Activated T-cell treated with anti-CD3 and anti-CD28 coated beads, Interleukin-2, amount 50 U/mL, for 24 hours (primary cell): ENCODE measurements at places on chromosomes 5 and 9.

- no peak for DNase-seq
Observed at GRCh38 chr9:95411054-95411892, 93.8 kb upstream of the FANCC start.

- no peak for DNase-seq
Observed at GRCh38 chr5:146052780-146053179, 52.6 kb downstream of the PLAC8L1 start.

DNA sequence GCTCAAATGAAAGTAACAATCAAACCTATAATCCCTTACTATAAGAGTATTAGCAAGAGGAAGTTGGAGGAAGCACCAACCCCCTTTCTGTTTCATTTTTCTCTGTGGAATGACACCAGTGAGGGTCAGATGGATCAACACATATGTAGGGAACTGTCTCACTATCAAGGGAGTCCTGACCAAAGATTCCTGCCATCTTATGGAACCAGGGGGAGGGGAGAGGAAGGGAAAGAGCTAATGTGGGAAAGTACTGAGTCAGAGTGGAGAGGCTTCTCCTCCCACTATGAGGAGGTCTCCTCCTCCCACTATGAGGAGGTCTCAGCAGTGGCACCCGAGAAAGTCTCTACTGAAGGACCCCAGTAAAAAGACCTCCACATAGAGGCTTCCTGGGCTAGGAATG is 73.3 kb upstream of the PCSK1 start:
- no peak for DNase-seq

GRCh38 chr9:15570769-15571168 is 17.9 kb downstream of the CCDC171 start:
- no peak for DNase-seq

DNA sequence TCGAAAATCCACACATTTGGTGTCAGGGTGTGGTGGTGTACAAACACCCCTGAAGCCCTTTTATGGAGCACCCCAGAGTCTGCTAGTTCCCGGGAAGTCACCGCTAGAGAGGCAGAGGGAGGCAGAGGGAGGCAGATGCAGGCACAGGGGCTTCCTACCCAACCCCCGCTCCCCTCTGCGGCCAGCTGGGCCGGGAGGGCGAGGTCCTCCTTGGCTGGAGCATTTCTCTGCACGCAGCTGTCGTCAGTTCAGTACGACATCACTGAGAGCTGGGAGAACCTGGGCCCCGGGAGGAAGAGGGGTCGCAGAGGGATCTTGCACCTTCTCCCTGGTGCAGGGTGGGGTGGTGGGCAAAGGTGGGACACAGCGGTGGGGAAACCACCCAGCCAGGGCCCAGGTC is 15.8 kb upstream of the UBAC1 start:
- DNase-seq, result no peak

DNA sequence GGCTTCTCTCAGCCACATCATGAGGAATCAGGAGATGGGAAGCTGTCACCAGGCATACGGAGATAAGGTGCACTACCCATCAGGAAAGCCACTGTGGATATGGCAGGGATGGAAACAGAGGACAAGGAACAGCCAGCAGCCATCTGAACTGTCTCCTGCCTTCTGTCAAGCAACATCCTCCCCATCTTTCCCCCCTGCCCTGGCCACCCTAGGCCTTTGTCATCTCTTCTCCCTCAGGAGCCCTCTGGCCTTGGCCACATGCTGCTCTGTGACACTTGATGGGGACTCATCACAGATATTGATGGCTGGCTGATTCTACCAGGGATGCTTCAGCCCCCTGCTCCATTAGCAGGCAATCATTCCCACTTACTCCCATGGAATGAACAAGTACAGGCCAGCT is 21.1 kb upstream of the MEIKIN start:
- no peak for DNase-seq

GRCh38 chr9:136282272-136282861 is 21.5 kb downstream of the CCDC187 start:
- DNase-seq, result no peak
